Amniotic epithelial cell (primary cell): ENCODE measurements at places on chromosomes 11 and 22.
A peak's percentile ranks its signal among the peaks of the same experiment; 100 is the strongest.

DNA sequence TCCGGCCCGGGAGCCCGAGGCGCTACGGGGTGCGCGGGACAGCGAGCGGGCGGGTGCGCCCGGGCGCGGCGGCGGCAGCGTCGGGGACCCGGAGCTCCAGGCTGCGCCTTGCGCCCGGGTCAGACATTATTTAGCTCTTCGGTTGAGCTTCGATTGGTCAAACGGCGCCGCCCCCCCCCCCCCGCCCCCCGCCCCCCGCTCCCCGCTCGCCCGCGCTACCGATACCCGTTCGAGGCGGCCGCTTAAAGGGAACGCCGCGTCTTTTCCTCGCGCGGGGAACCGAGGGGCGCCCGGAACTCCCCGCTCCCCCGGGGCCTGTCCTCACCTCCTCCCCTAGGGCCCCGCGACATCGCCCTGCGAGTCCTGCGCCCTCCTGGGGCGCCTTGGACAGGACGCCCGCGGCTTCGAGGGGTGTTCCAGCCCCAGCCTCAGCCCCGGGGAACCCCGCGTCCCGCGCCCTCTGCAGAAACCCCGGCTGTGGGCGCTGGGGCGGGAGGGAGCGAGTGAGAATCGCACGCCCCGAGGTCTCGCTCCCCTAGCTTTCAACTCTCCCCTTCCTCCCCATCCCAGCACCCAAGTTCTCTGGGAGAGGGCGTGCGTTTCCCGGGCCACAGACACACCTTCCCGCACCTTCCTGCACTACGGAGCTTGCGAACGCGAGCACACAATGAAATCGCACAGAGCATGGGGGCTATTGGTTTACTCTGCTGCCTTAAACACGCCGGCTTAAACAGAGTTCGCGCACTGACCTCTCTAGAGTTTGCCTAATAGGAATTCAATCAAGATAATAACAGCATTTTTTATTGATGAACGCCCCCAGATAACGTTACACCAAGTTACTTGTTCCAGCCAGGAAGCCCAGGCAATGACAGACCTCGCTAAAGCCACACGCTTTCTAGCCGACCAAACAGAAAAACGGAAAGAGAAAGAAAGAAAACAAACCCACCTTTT lies at the start of gene BDNF:
Gene BDNF, minus strand, starts transcription at position 105 of the 951 bp plus-strand sequence. CDS start 41,891 bp downstream, outside the sequence.
- peak; percentile 61 for DNase-seq

GRCh38 chr11:117687776-117688175 lies 109.2 kb downstream of the DSCAML1 start:
- no peak for DNase-seq

GRCh38 chr22:42885446-42885845 lies 28.4 kb upstream of the ARFGAP3 start:
- DNase-seq, result no peak

GRCh38 chr11:17547051-17547577 lies at the start of gene OTOG:
Gene OTOG, plus strand, starts transcription at chr11:17547259. Its CDS starts 114 bp downstream, at chr11:17547373.
- no peak for DNase-seq

DNA sequence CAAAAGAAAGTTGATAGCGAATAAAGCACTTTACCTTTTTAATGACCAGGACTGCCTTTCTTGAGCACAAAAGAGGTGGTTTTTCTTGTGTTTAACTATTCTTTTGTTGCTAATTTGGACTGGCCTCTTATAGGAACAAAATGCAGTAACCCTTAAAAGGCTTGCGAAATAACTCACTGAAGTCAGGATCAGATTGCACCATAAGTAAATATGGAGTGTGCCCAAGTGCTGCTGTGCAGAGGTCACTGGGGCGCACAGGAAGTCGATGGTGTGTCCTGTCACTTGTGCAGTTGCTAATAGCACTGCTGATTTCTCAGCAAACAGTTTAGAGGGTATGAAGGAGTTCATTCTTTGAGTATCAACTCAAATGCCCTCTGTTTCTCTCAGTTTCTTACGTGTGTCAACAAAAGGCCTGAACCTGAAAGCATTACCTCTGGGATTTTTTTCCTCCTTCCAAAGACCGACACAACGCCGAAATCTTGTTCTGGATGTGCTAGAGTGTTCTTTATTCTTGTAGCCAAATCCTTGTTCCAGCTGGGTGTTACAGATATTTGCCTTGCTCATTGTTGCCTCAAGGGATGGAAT lies 71.3 kb downstream of the ATXN10 start:
- DNase-seq, result peak; percentile 64

- DNase-seq, result no peak
Measured at GRCh38 chr11:44825058-44825785, 98.5 kb downstream of the TSPAN18 start.

DNA sequence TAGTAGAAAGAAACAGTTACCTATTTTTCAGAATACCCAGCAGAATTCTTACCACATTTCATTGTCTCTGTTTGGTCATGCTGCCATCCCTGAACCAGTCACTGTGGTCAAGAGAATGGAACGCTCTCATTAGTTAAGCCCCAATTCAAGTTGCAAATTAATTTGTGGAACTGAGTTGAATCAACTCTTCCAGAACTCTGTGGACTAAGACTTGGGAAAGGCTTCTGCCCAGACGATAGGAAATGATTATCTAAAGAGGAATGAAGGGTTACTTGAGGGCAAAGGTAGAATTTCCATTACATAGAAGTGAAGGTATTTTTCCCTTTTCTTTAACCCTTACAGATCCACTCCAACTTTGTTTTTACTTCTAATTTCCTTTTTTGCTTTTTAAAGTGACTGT lies 286.4 kb downstream of the DYNC2H1 start:
- DNase-seq, result peak; percentile 75

DNA sequence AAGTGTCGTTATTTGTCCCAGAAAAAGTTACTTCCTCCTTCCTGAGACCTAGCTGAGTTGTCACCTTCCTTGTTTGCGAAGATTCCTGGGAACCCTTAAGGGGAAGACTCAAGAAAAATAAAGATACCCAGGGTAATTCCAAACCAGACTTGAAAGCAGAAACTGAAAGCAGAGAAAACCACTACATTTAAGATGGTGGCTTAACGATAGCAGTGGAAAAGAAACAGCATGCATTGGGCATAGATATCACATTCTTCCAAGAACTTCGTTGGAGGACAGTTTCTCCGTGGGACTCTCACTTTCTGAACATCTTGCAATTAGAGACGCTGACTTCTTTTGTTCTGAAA lies 89.1 kb downstream of the FAM76B start:
- DNase-seq, result no peak

GRCh38 chr11:15871904-15872626 lies 484.3 kb downstream of the SOX6 start:
- DNase-seq, result no peak

DNA sequence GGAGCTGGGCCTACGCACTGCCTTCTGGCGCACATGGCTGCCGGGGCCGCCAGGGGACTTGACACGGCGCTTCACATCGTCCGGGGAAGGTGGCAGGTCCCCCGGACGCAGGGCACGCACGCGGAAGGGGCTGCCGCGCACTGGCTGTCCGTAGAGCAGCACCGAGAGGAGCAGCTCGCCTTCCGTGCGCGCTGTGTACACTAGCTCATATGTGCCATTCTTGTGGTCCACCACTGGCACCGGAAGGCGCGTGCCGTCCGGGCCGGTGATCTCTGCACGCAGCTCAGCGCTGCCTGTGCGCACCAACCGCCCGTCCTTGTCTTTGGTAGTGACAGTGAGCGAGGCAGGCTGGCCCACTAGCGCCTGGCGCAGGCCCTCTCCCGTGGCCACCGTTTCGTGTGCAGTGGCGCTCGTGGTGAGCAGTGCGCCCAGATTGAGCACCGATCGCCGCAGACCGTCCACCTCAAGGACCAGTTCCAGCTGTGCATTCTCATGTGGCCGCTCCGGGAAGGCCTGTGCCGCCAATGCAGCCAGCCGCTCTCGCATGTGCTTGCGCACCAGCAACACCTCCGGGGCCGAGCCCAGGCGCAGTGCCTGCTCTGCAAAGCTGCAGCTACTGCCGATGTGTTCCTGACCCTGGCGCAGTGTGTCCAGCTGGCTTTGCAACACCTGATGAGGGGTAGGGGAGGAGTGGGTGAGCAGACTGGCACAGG lies 15.7 kb upstream of the HPX start:
- no peak for DNase-seq

DNA sequence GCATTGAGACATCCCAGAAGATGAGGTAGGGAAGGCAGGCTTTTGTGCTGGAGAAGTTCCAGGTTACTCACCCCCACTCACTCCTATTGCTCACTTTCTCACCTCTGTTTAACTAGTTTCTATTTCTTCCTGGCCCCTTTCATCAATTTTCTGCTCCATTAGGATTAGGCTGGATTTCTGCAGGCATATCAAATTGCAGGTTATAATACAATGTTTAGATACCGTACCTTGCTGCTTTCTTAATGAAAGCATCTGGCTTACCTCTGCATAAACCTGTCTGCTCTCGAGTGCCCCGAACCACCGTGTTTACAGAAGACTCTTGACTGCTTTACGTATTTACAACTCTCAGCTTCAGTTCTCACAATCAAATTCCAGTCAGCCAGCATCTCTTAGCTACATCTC lies 173.7 kb downstream of the ADAMTS15 start:
- DNase-seq, result peak; percentile 38

- peak; percentile 29 for DNase-seq
Measured at GRCh38 chr22:37021710-37022482, 2.4 kb downstream of the MPST start.

- DNase-seq, result no peak
Measured at GRCh38 chr11:132231656-132232347, 861.4 kb downstream of the NTM start.

DNA sequence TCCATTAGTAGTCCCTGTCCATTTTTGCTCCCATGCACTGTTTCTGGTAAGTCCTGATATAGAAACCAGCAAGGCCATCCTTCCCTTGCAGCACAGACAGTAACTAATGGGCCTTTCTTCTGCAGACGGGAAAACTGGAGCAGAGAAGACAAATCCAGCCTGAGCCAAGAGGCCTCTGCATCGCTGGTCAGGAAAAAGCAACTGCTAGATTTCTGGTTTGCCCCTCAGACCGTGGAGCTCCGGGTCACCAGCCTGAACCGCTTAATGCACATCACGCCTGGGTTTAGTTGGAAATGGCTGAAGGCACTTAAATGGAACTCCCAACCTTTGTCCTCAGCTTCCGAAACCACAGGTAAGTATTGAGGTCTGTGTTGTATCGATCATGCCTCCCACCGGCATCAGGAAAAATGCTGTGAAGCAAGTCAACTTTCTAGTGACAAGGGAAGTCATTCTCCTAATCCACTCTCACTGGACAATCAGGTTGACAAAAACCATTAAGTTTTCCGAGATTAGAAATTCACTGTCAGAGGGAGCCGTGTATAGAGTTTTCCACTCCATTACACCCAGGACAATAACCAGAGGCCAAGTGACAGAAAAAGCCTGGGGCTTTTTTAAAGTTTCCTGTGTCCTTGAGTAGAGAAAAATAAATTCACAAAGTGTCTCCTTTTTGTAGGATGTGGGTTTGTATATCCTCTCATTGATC lies 14.8 kb upstream of the LMO2 start:
- DNase-seq, result no peak

GRCh38 chr11:63996512-63996911 lies 10.3 kb downstream of the OTUB1 start:
- DNase-seq, result no peak

DNA sequence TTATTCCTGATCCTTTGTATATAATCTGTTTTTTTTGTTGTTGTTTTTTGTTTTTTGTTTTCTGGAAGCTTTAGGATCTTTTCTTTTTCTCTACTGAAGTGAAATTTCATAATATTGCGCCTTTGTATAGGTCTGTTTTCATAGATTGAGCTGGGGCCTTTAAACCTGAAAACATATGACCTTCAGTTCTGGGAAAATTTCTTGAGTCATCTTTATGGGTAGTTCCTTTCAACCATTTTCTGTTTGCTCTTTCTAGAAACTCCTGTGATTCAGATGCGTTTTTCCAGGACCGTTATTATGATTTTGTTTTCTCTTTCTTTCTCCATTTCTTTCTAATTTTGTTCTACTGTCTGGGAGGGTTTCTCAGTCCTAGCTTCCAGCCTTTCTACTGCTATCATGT lies 43.7 kb downstream of the BSX start:
- DNase-seq, result no peak

DNA sequence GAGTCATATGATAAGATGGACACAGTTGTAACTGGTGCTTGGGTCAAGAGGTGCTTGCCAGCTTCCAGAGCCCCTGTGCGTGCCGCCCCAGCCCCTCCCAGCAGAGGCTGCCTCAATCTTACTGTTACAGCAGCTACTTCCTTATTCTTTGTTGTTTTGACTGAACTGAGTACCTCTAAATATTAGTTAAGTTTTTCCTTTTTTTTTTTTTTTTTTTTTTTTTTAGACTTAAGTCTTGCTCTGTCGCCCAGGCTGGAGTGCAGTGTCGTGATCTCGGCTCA lies 8.8 kb downstream of the ZBED4 start:
- peak; percentile 23 for DNase-seq

GRCh38 chr11:71895961-71896360 lies 17.7 kb downstream of the DEFB131B start:
- DNase-seq, result no peak

GRCh38 chr11:27640954-27641353 lies 59.3 kb downstream of the BDNF start:
- DNase-seq, result no peak

GRCh38 chr11:126968915-126969314 lies 31.7 kb downstream of the KIRREL3 start:
- DNase-seq, result no peak

GRCh38 chr11:14645015-14645912 lies 1.7 kb downstream of the PDE3B start:
- peak; percentile 47 for DNase-seq

DNA sequence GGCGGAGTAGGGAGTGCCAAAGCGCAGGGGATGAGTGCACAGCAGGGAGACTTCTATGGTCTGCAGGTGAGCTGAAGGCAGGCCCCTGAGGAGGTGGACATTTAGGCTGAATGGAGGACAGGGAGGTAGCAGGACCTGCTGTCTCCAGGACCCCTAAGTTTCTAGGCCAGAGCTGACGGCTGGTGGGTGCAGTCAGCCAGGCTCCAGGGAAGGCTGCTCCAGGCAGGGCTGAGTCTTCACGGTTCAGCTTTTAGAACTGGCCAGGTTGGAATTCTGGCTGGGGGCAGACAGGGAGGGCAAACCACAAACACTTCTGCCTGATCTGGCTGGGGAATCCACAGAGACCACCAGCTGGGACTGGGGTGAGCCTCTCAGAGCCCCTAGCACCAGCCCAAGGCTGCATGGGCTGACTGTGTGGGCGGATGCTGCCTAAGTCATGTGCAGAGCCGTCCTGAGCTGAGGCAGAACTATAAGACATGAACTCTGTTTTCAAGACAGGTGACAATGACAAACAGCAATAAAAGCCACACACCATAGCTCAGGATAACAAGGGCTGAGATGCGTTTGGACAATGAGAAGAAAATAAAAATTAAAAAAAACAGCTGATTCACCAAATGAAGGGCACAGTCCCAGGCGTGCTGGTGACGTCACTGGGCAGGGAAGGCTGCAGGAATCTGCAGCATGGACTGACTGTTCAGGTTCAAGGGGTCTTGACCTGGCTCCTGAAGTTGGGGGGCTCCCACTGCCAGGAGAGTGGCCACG lies 10.4 kb upstream of the MALAT1 start:
- peak; percentile 69 for DNase-seq

GRCh38 chr22:27113211-27113635 lies 455.8 kb downstream of the MIAT start:
- peak; percentile 91 for DNase-seq

GRCh38 chr11:81470446-81470845 lies 1263.2 kb downstream of the FAM181B start:
- DNase-seq, result no peak

GRCh38 chr11:8213376-8213775 lies 44.6 kb upstream of the RIC3 start:
- DNase-seq, result no peak
